ENCODE measurements at places on chromosomes 2 and 18.

GRCh38 chr2:215347878-215348277, 36.0 kb downstream of the ATIC start:
- no peak for DNase-seq

- DNase-seq = no peak
Measured at GRCh38 chr2:1517786-1518185, 104.5 kb downstream of the TPO start.

DNA sequence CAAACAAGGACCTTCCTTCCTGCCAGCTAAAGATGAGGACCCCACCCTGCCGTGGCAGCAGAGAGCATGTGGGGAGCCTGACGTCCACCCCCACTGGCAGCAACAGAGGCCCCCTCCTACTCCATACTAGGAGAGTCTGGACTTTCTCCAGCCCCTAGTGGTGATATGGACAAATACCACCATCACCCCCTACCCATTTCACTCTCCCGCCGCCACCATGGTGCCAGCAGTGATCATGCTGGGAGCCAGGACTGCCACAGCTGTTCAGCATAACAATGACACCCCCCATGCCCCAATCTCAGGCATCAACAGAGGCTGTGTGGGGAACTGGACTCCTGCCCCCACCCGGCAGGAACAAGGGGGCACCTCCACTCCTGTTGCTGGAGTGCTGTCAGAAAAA, 42.7 kb upstream of the ATP9B start:
- DNase-seq = no peak

DNA sequence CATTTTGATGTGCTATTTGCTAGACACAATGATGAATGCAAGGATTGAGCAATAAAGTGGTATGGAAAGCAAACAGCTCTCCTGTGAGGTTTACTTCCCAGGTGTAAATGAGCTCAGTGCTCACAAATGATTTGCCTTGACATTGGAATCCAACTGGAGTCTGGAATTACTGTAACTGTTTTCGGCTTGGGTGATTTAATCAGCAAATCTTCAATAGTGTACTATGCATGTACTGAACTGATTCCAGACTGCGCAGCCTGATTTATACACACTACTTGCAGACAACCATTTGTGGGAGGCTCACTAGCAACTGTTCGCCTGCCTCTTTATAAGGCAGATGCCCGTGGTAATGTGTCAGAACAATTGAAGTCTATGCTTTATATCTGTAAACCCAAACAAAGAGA, 27.9 kb upstream of the SOX11 start:
- DNase-seq = no peak

GRCh38 chr2:241632478-241633325, 4.3 kb downstream of the THAP4 start:
- no peak for DNase-seq

DNA sequence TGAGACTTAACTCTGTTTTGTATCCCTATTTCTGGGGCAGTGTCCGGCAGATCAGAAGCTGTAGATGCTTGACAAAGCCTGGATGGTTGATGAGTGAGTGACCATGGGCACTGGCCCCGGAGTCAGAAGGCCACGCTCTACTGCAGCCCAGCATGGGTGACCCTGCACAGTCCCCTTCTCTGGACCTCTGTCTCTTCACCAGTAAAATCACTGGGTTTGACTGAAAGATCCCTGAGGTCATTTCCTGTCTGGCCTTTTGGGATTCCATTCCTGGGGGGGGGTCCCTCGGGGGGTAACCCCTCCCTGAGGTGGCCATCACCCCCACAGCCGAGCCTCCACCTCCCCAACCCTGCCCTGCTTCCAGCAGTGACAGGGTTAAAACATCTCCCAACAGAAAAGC, 31.7 kb downstream of the MRPL35 start:
- no peak for DNase-seq

GRCh38 chr18:65821911-65822310, 71.1 kb downstream of the CDH7 start:
- no peak for DNase-seq

DNA sequence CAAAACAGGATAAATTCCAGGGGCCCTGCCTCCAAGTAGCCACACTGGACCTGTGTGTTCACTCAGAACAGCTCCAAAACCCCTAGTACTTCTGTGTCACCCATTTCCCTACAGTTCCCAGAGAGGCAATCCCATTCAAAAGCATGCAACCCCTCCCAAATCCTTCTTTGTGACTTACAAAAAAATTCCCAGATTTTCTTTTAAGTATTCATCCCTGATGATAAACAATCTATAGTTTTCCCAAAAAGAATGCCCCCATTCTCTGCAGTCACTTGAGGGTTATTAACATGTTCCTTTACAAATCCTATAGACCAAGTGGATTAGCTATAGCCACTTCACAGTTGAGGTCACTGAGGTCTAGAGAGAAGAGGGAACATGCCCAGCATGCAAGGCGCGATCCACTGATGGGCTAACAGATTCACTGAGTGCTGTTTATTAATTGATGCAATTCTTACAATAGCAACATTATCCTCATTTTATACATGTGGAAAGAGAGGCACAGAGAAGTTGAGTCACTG, 85.4 kb downstream of the MYL12B start:
- no peak for DNase-seq

DNA sequence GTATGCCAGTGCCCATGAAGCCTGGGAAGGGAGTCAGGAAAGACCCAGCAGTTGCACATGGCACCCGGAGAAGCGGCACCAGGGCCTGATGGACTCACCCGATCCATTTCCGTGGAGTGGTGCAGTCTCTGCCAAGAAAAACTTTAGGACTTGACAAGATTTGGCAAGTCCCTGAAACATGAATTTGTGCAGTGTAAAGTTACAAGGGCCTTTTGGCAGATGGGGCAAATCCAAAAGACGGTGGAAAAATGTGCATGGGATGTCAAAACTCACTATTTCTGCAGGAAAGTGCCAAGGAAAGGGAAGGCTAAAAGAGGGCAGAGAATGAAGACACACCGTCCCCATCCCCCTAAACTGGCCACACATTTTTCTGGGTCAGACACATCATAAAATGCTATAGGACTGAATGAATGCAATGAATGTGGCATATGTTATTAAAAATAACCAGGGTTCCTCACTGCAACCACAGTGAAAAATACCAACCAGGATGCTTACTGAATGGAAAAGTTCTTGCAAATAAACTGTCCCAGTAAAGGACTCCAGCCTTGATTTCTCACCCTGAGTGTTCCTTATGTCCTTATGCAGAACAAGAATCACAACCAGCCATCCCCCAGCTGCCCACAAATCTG, 173.5 kb upstream of the SIX2 start:
- no peak for DNase-seq

DNA sequence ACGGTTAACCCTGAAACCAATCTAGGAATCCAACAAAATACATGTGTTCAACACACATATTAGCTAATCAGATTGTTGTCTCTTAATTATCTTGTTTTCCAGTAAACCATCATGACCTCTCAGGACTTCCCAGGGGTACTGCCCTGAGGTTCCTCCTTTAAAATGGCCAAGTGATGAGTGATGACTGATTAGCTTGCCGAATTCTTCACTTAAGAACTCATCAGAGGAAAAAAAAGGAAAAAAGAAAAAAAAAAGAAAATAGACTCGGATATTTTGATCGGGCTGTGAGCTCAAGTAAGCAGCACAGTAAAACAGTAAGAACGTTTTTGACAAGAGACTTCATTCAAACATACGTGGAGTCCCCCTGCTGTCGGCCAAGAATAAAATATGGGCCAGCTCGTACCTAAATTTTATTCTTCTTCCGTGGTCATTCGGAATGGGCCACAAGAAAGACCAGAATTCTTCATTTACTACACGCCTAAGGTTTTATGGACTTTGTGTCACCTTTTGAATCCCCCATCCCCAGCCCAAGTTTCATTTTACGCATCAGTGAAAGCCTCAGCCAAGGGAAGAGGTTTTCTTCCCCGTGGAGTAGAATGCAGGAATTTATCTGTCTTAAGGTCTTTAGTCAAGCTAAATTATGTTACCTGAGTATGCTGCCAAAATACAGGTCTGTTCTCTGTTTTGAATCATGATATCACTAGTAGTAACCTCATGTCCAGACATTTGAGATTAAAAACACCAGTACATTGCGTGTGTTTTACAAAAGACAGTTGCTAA, 40.5 kb downstream of the COLEC12 start:
- no peak for DNase-seq

DNA sequence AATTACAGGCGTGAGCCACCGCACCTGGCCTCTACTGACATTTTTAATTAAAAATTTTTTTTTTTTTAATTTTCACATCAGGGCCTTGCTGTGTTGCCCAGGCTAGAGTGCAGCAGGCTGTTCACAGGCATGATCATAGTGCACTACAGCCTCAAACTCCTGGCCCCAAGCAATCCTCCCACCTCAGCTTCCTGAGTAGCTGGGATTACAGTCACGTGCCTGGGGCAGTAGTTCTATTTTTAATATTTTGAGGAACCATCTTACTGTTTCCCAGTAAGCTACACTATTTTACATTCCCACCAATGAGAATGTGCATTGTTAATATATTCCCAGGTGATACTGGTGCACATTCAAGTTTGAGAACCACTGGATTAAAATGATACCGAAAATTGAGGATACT, 92.7 kb downstream of the WDSUB1 start:
- DNase-seq = no peak

DNA sequence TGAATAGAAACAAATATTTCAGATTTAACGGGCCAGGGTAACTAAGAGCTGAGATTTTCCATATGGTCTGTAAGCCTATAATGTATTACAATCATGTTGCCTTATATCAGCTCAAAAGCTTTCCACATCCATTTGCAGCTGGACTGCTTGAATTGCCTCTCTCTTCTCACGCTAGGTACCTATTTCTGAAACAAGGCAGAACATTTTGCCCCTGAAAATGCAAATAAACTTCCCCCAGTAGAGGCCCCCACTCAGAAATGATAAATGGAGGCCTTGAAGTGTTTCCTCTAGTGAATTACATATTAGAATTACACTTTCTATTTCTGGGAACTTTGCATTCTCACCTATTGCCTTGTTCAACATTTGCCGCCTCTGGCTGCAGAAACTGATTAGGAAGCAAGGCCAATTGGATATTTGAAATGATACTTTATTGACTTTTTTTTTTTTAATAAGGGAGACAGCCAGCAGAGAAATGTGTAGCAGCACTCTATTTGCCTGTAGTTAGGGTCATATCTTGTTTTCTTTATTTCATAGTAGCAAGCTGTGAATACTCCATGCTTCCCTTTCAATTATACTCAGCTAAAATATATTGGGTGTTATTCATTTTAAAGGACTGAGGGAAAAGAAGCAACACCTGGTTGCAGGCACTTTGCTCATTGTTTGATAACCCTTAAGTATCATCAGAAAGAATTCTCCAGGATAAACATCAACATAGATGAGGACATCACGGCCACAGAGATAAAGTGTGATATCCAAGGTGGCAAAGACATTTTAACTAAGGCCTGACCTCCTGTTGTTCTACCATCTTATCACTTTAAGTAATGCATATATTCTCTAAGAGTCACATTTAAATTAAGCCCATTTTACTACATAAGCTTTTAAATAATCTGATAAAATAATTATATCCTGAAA, 505.5 kb downstream of the LRRTM4 start:
- DNase-seq = no peak

- no peak for DNase-seq
Measured at GRCh38 chr2:44299635-44300034, 24.4 kb downstream of the SLC3A1 start.

DNA sequence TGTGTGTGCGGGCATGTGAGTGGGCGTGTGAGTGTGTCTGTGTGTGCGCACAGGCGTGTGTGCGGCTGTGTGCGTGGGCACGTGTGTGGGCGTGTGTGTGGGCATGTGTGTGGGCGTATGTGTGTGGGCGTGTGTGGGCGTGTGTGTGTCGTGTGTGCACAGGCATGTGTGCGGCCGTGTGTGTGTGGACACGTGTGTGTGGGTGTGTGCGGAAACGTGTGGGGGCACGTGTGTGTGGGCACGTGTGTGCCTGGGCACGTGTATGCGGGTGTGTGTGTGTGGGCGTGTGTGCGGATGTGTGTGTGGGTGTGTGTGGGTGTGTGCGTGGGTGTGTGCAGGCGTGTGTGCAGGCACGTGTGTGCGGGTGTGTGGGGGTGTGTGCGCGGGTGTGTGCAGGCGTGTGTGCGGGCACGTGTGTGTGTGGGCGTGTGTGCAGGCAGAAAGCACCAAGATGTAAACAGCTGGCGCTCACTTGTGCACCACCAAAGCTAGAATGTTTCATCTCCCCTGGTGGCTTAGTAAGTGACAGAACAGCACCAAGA, 31.2 kb upstream of the ALKAL2 start:
- no peak for DNase-seq

DNA sequence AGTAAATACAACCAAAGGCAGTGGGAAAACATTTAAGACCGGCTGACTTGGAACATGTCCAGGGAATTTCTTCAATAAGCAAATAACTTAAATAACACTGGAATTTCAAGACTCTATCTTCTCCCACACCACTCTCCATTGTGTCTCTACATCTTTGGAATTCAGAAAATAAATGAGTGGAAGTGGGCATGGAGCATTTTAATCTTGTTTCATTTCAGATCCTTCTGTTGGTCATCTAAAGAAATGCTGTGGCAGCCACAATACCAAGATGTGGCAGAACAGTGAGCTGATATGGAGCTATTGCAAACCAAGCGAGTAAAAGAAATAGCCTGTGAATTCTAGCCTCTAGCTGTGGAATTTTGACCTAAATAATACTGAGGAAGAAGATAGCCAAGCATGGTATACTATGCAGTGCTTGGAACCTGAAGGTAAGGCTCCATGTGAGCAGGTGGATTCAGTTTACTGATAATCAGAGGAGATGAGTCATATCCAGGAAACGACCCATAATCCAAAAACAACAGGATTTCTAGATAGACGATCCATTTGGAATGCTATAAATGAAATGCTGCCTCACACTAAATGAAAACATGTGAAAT, 157.1 kb upstream of the SCN7A start:
- DNase-seq = no peak

- no peak for DNase-seq
Measured at GRCh38 chr2:119694845-119695521, 16.0 kb downstream of the TMEM177 start.

DNA sequence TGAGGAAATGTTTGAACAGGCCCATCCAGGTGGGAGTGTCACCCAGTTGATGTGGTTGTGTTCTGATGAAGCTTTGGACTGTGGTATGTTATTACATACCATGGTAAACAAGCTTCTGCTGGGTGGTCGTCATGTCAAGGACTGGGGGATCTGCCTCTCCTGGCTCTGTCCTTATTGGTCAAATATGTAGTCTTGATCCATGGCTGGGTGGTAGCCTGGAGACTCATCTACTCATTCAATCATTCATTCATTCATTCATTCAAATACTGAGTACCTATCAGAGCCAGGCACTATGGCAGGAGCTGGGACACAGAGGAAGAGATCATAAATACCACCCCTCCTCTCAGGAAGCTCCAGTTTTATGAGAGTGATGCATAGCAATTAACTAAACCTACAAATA, 60.8 kb downstream of the TACR1 start:
- DNase-seq = no peak

GRCh38 chr2:96608469-96609455, 29.4 kb downstream of the KANSL3 start:
- DNase-seq = no peak
